Smooth muscle cell of bladder (primary cell): ENCODE measurements at places on chromosomes 4 and X. TPM values are rescaled to one million over a fixed set of nuclear protein-coding genes. Genes with fewer than 3 reads are reported as not detected.

Gene PWWP3B
- 0.74 TPM in 1 of 2 replicates, not detected in the other for total RNA-seq

Gene UGT2B11
- total RNA-seq = not detected in 2 replicates

Gene CENPE
- total RNA-seq = 1.7 and 2.1 TPM in 2 replicates

Gene RNF175
- not detected in 2 replicates for total RNA-seq

Gene HPRT1
- 11.7 and 14.8 TPM in 2 replicates for total RNA-seq

Gene STPG2
- total RNA-seq = 0.09 and 0.14 TPM in 2 replicates

Gene CENPVL1
- not detected in 2 replicates for total RNA-seq

Gene LUZP4
- not detected in 2 replicates for total RNA-seq

Gene CPLX1
- total RNA-seq = not detected in 2 replicates

Gene EGF
- total RNA-seq = 0.37 and 0.43 TPM in 2 replicates

Gene UCP1
- not detected in 2 replicates for total RNA-seq

Gene ANKRD17
- 35.0 and 42.2 TPM in 2 replicates for total RNA-seq

Gene HOPX
- total RNA-seq = under 0.01 and 0.46 TPM in 2 replicates

Gene ZNF827
- total RNA-seq = 2.6 and 3.6 TPM in 2 replicates

Gene PARM1
- total RNA-seq = 1.00 and 2.0 TPM in 2 replicates

Gene GAB3
- total RNA-seq = 2.7 and 5.0 TPM in 2 replicates

Gene RGN
- 1.8 and 3.3 TPM in 2 replicates for total RNA-seq

Gene DGKK
- total RNA-seq = not detected in 2 replicates

Gene MSX1
- 6.4 and 7.8 TPM in 2 replicates for total RNA-seq

Gene GASK1B
- 78.9 and 168 TPM in 2 replicates for total RNA-seq

Gene NLGN3
- total RNA-seq = under 0.01 and 0.18 TPM in 2 replicates

Gene GPR34
- total RNA-seq = not detected in 2 replicates

Gene ASMT
- total RNA-seq = not detected in 2 replicates

Gene TMEM128
- 28.4 and 30.3 TPM in 2 replicates for total RNA-seq

Gene GPAT3
- total RNA-seq = 5.1 and 7.7 TPM in 2 replicates

Gene SUPT20HL2
- total RNA-seq = 0.09 and 0.14 TPM in 2 replicates

Gene ERCC6L
- total RNA-seq = 0.28 TPM in 2 replicates

Gene ADAMTS3
- 2.5 and 3.8 TPM in 2 replicates for total RNA-seq

Gene TEX13A
- not detected in 2 replicates for total RNA-seq

Gene PCDH7
- 6.7 and 52.8 TPM in 2 replicates for total RNA-seq

Gene FAM9B
- not detected in 2 replicates for total RNA-seq

Gene NAA11
- total RNA-seq = not detected in 2 replicates

Gene UGT2B15
- total RNA-seq = not detected in 2 replicates
